Fibroblast of lung (primary cell): ENCODE measurements at places on chromosomes 2 and 18.
A peak's percentile ranks its signal among the peaks of the same experiment; 100 is the strongest.

DNA sequence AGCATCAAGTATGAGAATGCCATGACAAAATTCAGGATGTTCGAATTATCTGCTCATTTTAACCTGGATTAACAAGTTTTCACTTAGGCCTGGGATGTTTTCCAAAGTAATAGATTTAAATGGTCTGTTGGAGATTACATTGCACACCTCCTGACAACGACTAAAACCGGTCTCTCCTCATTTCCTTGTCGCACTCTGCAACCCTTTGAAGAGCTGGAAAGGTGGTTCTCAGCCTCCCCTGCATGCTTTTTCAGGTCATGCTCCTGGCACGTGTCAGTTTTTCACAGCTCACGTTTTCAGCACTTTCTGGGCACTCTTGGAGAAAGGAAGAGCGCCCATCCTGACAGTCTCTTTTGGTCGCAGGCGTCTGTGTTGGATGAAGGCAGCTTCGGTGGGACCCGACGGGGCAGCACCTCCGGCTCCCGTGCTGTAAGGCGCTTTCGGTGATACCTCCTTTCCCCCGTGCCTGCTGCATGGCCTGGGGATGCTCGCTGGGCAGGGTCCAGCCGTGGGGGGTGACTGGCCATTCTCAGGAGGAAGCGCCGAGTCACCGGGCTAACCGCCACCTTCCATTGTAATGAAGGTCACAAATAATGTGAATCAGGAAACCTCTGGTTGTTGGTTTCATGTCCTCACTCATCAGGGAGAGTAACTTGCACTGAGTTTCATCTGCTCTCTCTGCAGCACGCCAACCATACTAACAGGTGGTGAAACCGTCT lies 63.5 kb upstream of the RBM44 start:
- DNase-seq, result no peak

- DNase-seq, result no peak
These were observed 239.4 kb upstream of the SPRED2 start for GRCh38 chr2:65671670-65672242.

GRCh38 chr18:12652861-12653401 lies 5.0 kb downstream of the SPIRE1 start:
- peak; percentile 71 for DNase-seq

DNA sequence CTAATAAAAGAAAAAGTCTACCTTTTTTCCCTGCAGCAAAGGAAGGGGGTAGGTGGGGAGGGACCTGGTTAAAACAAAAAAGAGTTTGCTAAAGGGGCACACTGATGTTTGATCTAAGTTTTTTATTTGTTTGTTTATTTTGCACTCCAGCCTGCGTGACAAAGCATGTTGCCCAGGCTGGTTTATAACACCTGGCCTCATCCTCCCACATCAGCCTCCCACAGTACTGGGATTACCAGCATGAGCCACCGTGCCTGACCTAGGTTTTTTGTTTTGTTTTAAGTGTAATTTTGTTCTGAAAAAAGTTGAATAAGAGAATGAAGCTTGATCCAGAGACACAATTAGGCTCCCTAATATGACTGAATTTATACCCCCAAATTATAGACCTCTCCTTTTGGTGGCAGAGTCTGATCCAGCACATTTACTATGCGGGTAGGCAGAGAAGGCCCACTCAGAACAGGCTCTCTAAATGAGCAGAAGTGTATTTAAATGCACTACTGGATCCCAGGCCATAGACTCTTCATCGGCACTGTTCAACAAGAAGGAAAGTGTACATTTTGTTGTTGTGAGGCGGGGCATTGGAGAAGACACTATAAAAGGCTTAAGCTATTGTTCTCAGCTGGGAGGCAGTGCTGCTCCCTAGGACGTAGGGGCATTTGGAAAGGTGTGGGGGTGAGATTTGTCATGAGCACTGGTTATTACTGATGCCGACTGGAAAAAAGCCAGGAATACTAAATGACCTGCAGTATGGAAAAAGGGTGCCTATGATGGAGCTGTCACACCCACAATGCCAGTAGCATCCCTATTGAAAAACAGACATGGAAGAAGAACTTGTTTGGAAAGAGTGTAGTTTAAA lies 32.4 kb downstream of the MRPS9 start:
- no peak for DNase-seq

DNA sequence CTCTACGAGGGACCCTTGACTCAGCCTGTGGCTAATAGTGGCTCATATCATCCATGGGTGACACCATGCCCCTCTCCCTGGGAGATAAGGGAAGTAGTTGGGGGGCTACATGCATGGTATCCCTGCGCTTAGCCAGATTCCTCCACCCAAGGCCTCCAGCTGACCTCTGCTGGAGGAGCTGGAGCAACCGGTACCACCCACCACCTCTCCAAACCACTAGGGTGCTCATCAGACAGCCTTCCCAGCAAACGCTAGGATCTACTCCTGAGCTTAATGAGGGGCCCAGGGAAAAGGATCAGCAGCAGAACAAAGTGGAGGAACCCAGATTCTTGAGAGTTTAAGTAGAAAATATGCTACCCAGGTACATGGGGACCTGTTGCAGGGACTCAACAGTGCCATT lies 75.9 kb upstream of the CAPN13 start:
- no peak for DNase-seq

- no peak for DNase-seq
These were observed 79.2 kb downstream of the KIAA2012 start for GRCh38 chr2:202152104-202152715.

- DNase-seq, result peak; percentile 34
These were observed 34.6 kb upstream of the STK17B start for GRCh38 chr2:196205881-196206435.

DNA sequence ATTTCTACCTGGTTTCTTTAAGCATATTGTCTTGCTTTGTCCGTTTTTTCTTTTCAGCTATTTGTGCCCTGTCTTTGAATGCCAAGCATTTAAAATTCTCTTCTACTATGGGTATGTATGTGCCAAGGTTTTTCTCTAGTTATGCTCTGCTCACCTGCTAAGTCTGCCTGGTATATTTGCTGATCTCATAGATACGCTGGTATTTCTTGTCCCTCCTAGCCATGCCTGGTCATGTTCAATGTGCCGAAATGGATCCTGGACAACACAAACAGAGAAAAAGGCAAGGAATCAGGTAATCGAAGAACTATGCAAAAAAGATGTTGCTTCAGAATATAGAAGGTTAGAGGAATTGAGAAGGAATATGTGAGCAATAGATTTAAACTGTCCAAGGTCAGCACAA lies 14.9 kb upstream of the KDM3A start:
- DNase-seq, result no peak

DNA sequence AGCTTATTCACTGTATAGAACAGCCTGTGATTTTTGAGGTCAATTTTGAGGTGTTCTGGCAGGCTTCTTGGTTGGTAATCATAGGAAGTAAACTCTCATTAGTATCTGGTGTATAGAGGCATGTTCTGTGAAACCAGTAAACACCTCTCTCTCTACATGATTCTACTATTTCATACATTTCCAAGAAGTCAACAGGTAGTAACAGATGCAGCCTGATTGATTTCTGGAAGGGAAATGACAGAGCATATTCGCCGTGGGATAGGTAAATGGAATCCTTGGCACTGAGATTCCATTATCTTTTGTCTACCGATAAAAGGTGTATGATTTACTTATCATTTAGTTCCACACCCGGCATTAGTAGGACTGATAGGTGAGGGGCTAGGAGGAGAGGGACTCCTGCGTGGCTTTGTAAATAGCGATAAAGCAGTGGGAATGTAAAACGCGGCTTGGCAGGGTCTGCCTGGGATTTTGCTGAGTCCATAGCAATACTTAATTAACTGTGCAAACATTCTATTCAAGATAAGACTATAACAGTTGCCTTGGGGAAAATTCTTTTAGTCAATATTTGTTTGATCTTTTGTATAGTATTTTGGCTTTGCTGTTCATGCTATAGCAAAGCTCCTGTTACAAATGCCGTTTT lies 32.3 kb downstream of the LYPD6B start:
- DNase-seq, result no peak

DNA sequence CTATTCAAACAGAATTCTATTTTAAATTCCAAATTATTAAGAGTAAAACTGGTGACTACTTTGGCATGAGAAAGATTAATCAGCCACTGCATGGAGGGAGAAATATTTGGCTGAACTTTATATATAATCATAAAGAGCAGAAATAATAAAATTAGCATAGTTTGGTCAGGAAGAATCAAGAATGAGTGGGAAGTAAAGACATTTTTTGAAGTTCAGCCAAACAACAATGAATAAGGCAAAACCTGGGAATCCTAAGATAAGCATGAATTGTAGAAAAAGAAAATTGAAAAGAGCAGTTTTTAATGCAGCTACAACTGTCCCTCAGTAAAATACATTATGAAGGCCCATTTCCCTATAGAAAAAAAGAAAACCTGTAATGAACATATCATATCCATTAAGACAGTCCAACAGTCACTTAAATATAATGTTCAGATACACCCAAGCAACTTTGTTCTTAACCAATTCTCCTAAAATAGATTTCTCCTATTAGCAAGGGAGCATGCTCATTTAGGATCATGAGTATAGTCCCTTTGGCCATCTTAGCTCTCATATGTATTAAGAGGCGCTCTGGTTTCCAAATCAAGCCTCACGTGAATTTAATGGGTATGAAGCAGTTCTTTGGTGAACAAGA lies 6.5 kb downstream of the TMEM17 start:
- DNase-seq, result peak; percentile 50

DNA sequence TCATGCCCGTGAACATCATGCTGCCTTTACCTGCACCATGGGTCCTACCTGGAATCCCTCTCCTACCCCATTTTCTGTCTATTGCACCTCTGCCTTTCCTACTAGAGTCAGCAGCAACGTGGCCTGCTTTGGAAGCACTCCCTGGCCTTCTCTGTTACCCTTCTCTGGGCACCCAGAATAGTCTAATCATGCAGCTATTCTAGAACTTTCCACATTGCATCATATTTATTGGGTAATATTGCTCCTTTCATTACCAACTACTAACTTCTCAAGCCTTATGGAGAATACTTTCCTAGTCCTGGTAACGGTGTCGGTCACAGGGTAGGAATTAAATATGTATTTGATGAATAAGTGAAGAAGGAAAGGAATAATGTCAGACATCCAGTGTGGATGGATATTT lies 33.3 kb upstream of the CREG2 start:
- DNase-seq, result peak; percentile 30

GRCh38 chr2:220877897-220878296 lies 694.2 kb downstream of the EPHA4 start:
- DNase-seq, result no peak

- DNase-seq, result peak; percentile 14
These were observed 77.0 kb downstream of the EPC2 start for GRCh38 chr2:148721520-148721931.
